ENCODE measurements at places on chromosomes 11 and 22.

DNA sequence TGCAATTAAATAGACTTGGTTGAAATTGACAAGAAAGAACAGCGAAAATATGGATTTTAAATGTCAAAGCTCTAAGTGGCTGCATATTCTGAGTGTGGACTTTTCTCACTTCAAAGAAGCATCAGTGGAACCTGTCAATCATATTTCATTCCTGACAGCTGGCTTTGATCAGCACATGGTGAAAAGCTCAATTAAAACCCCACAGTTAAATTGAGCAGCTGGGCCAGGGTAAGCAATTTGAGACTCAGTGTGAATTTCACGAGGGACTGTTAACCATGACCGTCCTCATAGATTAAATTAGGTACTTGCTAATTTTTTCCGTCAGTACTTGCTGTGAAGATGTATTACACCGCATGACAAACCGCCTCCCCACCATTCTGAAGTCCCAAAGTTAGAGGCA is 11.0 kb upstream of the OR10D3 start:
- no peak for DNase-seq

DNA sequence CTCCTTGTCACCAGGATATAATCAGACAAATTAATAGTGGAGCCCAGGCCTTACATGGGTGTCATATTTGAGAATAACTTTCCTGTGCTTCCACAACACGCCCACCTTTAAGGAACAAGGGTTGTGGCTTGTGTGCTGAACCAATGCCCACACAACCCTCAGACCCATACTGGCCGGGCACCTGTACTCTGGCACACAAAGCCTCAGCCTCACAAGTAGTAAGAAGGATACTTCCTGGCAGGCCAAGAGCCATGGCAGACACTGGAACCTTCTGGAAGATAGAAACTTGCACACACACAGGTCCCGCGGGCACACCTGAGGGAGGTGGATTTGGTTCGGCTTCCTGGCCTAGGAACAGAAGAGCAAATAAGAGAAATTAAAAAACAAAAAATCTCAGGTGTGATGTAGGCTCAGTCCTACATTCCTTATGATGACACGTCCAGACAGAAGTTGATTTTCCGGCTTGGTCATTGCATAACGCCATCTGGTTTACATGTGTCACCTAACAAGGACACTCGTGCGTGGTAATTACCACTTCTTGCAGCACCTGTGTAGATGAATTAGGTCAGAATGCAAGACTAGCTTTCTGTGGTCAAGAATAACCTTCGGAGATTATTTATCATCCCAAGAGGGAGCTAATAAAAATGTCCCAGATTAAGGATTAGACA is 5.8 kb upstream of the BRD1 start:
- peak; percentile 69 for DNase-seq

GRCh38 chr11:81897639-81898038 is 836.0 kb downstream of the FAM181B start:
- no peak for DNase-seq

DNA sequence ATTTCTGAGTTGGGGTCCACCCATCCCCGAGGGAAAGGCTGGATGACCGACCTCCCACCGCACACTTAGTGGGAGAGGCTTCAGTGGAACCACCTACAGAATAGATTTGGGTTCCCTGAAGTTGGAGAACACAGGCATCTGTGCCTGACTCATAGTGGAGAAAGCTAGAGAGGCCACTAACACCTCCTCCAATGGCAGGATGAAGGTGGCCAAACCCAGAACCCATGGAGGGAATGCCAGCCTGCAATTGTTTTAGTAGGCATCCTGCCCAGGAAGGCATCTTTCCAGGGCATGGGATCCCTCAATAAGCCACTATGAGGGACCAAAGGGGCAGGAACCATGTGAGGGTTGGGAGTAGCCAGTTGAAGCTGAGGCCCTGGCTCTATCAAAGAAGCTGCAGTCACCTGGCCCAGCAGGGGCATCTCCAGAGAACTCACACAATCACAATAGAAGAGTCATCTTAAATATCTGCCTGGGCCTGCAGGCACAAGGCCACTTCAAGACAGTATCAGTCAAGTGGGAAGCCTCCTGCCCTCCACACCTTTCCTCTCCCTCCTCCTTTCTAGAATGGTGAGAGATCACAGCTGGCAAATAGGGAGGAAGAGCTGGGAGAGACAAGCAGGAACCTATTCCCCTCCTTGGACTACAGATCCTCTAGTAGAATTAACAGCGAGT is 124.1 kb upstream of the CSNK2A3 start:
- DNase-seq, result no peak

GRCh38 chr11:119828006-119828405 is 99.0 kb upstream of the NECTIN1 start:
- no peak for DNase-seq

Data from lung (tissue), 17 donors.